ENCODE measurements at places on chromosomes 4 and X.

DNA sequence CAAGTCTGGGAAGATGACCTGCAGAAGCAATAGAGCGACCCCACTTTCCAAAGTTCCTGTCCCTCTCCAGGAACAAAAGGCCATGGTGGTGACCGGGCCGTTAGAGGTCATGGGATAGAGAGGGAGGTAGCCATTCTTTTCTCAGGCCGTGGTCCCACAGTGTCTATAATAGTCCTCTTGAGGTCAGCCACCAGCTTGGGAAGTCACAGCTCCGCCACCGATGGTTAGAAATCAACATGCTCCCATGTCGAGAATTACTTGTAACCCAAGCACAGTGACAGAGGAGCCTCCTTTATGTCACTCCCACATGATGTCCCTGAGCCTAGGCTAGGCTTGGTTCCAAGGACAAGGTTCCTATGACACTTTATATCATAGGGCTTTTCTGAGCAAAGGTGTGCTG lies 48.3 kb upstream of the CBR4 start:
- DNase-seq = no peak

GRCh38 chr4:127632420-127633403 lies at the start of gene INTU:
INTU (plus strand) TSS chr4:127632957; CDS start chr4:127633035, 78 bp downstream.
- DNase-seq = peak; percentile 88

- DNase-seq = no peak
Observed at GRCh38 chr4:33422656-33423055, 2702.5 kb downstream of the PCDH7 start.

GRCh38 chr4:88866862-88867550 lies 169.4 kb upstream of the NAP1L5 start:
- no peak for DNase-seq

DNA sequence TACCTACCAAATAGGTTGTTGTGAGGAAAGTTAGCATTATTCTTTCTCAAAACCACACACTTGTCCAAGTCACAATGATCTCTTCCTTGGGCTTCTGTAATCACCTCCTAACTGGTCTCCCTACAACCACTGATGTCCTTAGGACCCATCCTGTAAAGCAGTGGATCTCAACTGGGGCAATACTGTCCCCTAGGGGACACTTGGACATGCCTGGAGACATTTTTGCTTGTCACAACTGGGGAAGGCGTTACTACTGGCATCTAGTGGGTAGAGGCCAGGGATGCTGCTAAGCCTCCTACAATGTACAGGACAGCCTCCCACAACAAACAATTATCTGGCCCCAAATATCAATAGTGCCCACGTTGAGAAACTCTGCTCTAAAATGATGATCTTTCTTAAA lies 118.7 kb upstream of the AP1S2 start:
- DNase-seq = no peak

- no peak for DNase-seq
Observed at GRCh38 chr4:143407474-143407873, 70.8 kb downstream of the GAB1 start.

- no peak for DNase-seq
Observed at GRCh38 chrX:68634649-68635227, 12.7 kb upstream of the STARD8 start.

DNA sequence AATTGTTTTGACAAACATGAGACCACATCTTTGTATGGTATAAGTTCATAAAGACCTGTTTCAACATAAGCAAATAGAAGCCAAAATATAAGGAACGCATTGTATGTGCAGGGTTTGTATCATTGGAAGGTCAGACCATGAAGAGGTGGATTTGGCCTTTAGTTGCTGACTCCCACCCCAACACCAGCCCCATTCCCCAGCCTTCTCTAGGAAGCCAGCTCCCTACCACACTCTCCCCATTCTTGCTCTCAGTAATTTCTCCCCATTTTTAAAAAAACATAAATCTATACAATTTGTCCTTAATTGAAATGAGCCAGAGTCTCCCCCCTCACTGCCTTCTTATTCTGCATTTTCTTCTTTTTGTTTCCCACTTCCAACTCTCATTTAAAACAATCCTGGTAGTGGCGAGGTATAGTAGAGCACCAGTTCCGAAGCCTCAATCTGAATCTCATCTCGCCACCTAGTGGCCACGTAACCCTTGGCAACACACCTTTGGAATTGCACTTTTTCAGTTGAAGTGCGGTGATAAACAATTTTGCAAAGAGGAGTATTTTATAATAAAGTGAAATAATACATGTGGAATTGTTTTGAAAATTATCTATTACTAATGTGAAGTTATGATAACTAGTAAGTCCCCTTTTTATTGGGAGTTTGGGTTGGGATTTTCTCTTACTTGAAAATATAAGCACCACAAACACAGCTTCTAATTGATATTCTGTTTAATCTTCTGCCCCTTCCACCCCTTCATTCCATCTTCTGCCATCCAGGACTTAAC lies 126.6 kb downstream of the ASB9 start:
- peak; percentile 6 for DNase-seq

DNA sequence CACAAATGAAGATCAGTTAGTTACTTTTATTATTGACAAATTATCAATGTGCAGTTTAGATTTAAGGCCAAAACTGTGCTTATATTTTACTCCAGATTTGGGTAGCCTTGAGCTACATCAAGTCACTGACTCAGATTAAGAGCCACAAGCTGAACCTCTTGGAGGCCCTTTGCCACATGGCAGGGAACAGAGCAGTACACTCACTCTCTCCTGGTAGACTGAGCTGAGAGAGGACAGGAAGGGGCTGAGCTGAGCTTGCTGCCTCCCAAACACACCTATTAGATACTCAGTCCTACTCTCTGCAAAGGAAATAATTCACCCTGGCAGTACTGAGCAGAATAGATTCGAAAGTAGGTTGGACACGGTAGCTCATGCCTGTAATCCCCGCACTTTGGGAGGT lies 7.8 kb downstream of the STAP1 start:
- no peak for DNase-seq

DNA sequence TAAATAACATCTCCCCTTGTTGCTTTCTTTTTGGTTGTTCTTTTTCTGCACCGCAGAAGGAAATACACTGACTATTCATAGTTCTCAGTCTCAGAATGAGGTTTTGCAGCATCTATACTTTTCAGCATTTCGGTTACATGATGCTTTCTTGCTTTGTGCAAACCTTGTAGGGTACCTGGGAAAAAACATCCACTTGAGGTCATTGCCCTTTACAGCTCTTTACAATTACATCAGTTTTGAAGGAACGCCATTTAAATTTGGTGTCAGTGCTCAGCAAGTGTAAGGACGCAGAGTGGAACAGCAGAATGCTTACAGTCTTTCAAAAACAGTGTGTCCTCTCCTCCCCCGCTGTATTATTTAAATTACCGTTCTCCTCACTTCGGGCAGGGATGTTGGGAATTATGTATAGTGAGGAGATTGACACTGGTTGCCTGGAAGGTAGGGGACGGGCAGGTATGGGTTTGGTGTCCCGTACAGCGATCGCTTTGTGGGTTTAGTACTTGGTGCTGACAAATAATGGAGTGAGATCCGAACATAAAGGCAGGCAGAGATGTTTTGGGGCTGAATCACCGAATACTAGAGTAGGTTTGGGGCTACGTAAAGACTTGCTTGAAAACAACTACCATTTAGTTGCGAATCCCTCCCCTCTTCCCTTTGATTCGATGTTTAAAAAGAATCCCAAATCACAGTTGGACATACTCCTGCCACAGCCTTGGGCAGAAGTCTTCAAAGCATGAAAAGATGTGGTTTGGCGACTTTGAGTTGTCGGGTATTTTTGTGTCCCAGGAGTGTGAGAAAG lies 2.0 kb upstream of the NKX3-2 start:
- DNase-seq = no peak

DNA sequence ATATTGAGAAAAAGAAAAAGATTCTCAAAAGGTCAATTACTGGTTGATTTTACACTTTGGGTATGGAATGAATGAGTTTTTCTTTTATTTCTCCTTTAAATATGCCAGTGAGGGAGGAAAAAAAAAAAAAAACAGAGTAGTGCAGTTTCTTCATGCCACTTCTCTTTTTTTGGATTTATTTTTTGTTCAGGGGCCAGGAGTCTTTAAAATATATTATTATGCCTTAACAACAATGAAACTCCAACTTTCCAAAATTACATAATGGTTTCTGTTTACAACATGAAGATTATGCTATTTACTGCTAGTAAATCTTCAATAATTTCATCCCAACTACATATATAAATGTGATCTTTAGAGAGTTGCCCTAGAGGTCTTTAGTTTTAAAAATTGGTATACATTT lies 31.9 kb downstream of the DTHD1 start:
- no peak for DNase-seq

DNA sequence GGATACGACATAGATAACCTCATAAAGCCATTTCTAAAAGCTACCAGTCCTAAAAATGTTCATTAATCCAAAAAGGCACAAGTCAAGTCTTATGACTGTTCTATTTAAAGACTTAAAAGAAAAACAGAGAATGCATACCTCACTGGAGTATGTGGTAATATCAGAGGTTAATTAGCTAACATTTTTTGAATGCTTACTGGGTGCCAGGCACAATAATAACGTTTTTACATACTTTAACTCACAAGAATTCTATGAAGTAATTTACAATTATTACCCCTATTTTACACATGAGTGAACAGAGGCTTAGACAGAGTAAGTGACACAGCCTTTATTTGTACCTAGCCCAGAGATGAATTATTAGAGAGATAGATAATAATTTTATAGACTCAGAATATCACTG lies 207.5 kb downstream of the PDGFC start:
- DNase-seq = no peak

- DNase-seq = no peak
Observed at GRCh38 chrX:10859353-10859752, 239.0 kb upstream of the MID1 start.

DNA sequence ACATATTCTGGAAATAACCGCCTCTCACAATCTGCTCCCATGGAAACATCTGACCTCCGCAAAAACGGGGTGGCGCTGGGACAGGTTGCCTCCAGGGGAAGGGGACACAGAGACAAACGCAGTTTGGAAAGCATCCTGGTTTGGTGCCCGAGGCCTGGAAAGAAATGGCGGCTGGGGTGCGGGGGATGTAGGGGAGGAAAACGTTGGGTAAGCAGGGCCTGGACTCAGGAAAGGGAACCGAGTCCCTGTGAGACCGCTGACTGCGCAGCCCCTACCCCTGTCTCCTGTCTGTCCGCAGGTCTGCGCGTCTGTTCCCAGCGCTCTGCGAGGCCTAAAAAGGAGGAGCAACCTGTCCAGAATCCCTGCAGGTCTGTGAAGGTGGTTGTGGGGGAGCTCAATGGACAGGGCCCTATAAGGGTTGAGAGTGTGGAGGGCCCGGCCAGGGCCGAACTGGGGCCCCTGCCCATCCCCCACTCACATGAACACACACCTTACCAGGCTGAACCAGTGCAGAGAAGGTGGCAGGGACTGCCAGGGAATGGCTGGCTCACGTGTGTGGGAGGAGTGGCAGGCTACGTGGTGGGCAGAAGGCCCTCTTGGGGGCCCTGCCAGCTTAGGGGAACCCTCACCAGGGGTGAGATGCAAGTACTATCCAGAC lies 672 bp downstream of the TCEAL3 start:
- no peak for DNase-seq

GRCh38 chrX:41921492-41922430 lies 1.6 kb downstream of the CASK start:
- DNase-seq = no peak

- no peak for DNase-seq
Observed at GRCh38 chr4:53196882-53197771, 168.7 kb downstream of the SCFD2 start.

DNA sequence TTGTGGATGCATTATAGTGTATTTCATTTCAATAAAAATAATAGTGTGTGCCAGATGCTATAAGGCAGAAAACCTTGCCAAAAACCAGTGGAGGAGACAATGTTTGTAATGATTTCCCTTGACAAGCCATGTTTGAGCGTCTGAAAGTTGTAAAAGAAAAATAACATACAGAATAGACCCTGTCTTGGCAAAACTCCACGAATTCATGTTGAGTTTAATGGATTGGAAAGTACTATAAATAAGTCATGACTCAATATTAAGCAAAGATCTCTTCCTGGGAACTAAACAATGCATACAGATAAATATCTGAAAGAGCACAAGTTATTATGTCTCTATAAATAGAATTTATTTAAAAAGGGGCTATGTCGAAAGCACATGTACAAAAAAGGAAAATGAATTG lies 543.5 kb downstream of the GABRG1 start:
- DNase-seq = no peak

GRCh38 chr4:156291317-156291716 lies 337.7 kb upstream of the CTSO start:
- no peak for DNase-seq

GRCh38 chrX:19956923-19957322 lies 33.9 kb downstream of the BCLAF3 start:
- DNase-seq = no peak

GRCh38 chr4:54779036-54779435 lies 121.3 kb downstream of the KIT start:
- DNase-seq = no peak

GRCh38 chr4:168641811-168642140 lies 144.9 kb downstream of the PALLD start:
- no peak for DNase-seq

- DNase-seq = no peak
Observed at GRCh38 chrX:63920875-63921274, 135.9 kb upstream of the ARHGEF9 start.

- DNase-seq = no peak
Observed at GRCh38 chrX:41677183-41678060, 11.4 kb upstream of the GPR34 start.

- DNase-seq = no peak
Observed at GRCh38 chr4:23034731-23035130, 342.0 kb downstream of the GBA3 start.

- no peak for DNase-seq
Observed at GRCh38 chrX:80810365-80810978, 795 bp upstream of the BRWD3 start.

Measured in amygdala (tissue), 56 donors.